ENCODE measurements at places on chromosomes 16 and 17.

GRCh38 chr17:73349138-73349537 lies 37.3 kb upstream of the CDC42EP4 start:
- no peak for DNase-seq

- DNase-seq: no peak
Measured at GRCh38 chr16:879986-880385, 79.5 kb upstream of the GNG13 start.

DNA sequence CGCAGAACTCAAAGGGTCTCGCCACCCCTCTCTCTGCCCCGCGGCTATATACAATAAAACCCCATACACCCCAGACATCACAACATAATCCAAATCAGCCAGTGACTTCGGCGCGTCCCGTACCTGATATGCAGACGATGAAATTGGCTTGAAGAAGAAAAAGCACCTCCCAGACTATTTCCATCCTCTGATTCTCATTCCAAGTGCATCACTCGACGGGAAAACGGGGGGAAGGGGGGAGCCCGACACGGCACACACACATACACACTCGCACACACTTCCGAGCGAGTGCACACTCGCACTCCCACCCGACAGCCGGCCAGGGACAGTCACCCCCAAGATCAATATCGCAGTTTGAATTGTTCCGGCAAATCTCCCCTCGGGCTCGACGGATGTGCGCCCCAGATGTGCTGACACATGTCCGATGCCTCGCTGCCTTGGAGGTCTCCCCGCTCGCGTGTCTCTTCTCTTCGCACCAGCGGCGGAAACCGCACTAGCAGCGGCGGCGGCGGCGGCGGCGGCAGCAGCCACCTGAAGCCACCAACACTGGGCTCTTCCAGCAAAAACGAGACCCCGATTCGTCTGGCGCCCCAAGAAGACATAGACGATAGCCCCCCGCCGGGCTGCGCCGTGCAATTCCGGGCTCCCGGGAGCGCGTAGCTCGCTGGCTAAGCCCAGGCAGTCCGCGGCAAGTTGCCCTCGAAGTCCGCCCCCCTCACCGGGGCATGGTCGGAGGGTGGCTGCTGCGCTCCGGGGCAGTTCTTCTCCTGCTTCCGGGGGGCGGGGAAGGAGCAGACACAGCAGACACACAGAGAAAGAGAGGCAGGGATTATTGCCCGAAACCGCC lies 688 bp downstream of the CA10 start:
- DNase-seq: no peak

- DNase-seq: no peak
Measured at GRCh38 chr17:4721203-4722135, 9.8 kb upstream of the MED11 start.

DNA sequence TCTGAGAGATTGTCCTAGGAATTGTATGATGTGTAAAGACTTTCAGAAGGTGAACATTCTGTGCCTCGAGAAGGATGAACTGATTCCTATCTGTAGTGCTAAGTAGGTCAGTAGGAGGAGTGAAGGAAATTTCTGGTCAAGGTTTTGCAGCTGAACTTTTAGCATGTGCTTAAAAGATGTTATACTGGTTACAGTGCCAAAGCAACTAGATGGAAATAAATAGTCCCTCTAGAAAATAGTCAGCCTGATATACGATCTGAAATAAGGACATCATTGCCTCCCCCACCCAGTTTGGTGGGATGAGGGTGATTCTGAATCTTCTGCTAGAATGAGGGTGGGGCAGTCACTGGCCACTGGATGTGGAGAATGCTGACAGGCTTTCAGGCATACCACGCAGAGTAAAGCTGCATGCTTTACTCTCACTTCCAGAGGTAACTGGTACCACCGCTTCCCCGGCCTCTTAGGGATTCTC lies 57.2 kb upstream of the VPS4A start:
- DNase-seq: no peak

- DNase-seq: no peak
Measured at GRCh38 chr17:82232876-82233785, 4.3 kb downstream of the SLC16A3 start.

GRCh38 chr17:67016039-67016762 lies 28.2 kb upstream of the CACNG1 start:
- DNase-seq: no peak

DNA sequence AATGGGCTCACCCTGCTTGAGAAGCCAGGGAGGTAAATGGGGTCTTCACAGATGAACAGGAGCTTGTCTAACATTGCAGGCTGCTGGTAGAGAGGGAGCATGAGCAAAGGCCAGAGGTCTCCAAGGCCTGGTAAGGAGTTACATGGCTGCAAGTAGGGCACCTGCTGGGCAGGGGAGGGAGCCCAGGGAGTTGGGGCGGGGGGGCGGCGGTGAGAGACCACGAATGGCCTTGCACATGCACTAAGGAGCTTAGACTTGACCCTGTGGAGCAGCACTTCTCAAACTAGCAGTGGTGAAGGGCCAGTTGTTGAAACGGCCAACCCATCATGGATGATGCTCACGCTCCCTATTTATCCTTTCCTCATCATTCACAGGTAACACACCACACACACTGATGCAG lies 38.4 kb downstream of the ERN1 start:
- DNase-seq: no peak

GRCh38 chr16:12386192-12386591 lies 409.7 kb downstream of the SNX29 start:
- DNase-seq: no peak

DNA sequence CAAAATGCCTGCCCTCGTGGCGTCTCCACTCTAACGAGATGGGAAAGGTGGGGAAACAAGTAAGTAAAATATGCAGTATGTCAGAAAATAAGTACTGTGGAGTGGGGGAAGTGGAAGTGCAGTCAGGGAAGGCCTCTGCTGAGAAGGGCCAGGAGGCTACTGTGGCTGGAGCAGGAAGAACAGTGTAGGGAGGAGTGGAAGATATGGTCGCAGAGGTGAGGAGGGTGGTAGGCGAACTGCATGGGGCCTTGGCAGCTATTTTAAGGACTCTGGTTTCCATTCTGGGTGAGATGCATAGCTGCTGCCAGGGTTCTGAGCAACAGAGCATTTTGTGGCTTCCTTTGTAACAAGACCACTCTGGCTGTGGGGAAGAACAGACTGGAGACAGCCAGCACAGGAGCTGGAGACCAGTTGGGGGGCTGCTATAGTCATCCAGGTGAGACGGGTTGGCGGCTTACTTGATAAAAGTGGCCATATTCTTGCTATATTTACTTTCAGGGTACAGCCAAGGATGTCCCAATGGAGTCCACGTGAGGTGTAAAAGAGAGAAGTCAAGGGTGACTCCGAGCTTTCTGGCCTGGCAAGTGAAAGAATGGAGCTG lies 42.6 kb downstream of the CYTH1 start:
- peak; percentile 60 for DNase-seq

GRCh38 chr17:841313-841712 lies 59.2 kb downstream of the MRM3 start:
- DNase-seq: no peak

DNA sequence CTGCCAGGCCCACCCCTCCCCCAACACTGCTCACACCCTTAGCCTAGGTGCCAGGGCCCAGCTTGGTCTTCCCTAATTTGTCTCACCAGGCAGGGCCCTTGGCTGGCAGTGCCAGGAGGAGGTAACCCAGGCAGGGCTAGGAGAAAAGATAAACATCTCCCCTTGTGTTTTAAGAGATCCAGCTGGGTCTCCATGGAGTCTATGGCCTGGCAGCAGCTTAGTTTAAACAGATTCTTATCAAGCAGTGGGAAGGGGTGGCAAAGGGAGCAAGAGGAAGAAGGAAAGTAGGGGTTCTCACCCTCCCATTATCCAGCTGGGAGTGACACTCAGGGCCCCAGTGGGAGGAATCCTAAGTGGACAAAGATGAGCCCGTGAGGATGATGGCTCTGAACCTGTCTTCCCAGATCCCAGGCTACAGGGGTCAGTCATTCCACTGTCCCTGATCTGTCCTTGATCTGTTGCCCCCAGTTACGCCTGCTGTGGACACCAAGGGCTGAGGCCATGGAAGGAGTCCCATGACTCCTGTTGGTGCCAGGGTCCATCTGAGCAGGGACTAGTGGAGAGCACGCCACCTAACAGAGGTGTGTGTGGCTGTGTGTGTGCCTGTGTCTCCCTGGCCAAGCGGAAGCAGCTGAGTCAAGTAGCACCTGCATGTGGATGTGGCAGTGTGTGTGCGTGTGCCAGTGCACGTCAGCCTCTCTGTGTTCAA lies 47.4 kb upstream of the MEIOC start:
- DNase-seq: no peak

GRCh38 chr17:1011138-1011537 lies 14.2 kb downstream of the TIMM22 start:
- DNase-seq: no peak

- no peak for DNase-seq
Measured at GRCh38 chr16:78629173-78629572, 529.7 kb downstream of the WWOX start.

Measured in suppressor macrophage (primary cell).